ENCODE measurements at places on chromosomes 4 and X. TPM values are rescaled to one million over a fixed set of nuclear protein-coding genes. Genes with fewer than 3 reads are reported as not detected.

Gene APEX2
- total RNA-seq = 6.1 TPM

Gene EMCN
- 60.3 TPM for total RNA-seq

Gene REELD1
- total RNA-seq = 1.4 TPM

Gene HEPH
- total RNA-seq = 9.1 TPM

Gene AMBN
- not detected for total RNA-seq

Gene USP9X
- total RNA-seq = 102 TPM

Gene EXOC1L
- total RNA-seq = not detected

Gene GAGE1
- not detected for total RNA-seq

GRCh38 chr4:92172203-92172602 is 131.6 kb upstream of the GRID2 start:
- H3K4me3 ChIP-seq = no peak overlapping the region
- no peaks in the 10 kb centered on the region for H3K4me1 ChIP-seq
- no peaks in the 10 kb centered on the region for H3K27me3 ChIP-seq
- no peak for DNase-seq
- H3K36me3 ChIP-seq = no peaks in the 10 kb centered on the region

DNA sequence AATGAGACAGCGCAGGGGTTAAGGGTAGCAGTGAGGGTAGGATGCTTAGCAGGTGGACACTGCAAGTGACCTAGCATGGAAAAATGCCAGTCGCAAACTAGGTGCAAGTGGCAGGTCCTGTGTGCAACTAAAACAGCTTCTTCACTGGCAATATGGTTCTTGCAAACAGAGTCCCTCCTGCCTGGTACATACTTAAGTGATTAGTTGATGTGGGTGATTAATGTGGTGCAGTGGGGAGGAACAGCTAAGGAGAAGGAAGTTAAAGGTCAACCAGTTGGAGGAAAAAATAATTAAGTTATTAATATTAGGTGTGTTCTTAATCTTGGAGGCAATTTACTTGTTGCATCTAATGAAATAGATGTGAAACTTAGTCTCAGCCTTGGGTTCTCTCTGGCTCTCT is 121.6 kb upstream of the IGFBP7 start:
- no peaks in the 10 kb centered on the region for H3K27me3 ChIP-seq
- H3K27ac ChIP-seq = no peak overlapping the region
- DNase-seq = no peak
- no peaks in the 10 kb centered on the region for H3K36me3 ChIP-seq
- no peaks in the 10 kb centered on the region for H3K4me1 ChIP-seq

- DNase-seq = no peak
- no peaks in the 10 kb centered on the region for H3K36me3 ChIP-seq
- H3K27ac ChIP-seq = peak overlapping the region; percentile 61
- H3K4me3 ChIP-seq = no peak overlapping the region
- H3K27me3 ChIP-seq = no peaks in the 10 kb centered on the region
- no peaks in the 10 kb centered on the region for H3K4me1 ChIP-seq
Measured at GRCh38 chr4:2412534-2412884, 5.9 kb downstream of the ZFYVE28 start.

DNA sequence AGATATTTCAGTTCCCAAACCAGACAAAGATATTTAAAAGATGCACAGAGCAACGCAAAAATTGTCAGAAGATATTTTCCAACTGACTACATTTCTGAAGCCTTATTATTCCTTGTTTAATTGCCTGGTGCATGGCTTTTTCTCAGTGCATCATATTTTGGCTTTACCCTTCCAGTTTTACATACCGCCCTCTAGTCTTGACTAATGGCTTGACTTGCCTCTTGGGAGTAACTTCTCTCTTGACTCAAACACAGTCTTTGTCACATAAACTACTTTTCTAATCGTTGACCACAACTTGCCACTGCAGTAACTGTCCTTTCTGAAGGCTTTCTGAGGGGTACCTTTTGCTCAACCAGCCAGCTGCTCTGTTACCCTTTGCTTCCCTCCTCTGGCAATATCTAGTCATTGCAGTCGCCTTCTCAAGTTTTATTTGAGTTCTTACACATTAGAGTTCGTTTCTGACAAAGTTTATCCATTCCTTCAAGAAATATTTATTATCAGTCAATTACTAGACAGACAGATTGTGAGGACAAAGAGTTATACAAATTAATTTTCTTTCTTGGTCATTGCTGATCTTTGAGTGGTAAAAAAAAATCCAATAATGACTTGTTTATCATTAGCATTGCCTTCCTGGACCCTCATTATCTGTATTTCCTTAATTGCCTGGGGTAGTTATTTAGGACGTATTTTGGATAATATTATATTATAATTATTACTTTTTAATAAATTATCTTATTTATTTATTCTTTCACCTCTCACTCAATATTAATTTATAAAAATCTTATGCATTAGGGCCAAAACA is 506.9 kb upstream of the PCDH10 start:
- no peak overlapping the region for H3K27ac ChIP-seq
- no peak overlapping the region for H3K4me3 ChIP-seq

- peak overlapping the region; percentile 58 for H3K27ac ChIP-seq
- no peak overlapping the region for H3K4me3 ChIP-seq
- no peaks in the 10 kb centered on the region for H3K27me3 ChIP-seq
- H3K4me1 ChIP-seq = no peaks in the 10 kb centered on the region
Measured at GRCh38 chrX:9604111-9604907, 139.5 kb downstream of the TBL1X start.

GRCh38 chr4:163988865-163989264 is 494.4 kb downstream of the TMA16 start:
- no peaks in the 10 kb centered on the region for H3K36me3 ChIP-seq
- no peak overlapping the region for H3K27ac ChIP-seq
- no peak overlapping the region for H3K4me3 ChIP-seq
- H3K27me3 ChIP-seq = no peaks in the 10 kb centered on the region
- no peak for DNase-seq

DNA sequence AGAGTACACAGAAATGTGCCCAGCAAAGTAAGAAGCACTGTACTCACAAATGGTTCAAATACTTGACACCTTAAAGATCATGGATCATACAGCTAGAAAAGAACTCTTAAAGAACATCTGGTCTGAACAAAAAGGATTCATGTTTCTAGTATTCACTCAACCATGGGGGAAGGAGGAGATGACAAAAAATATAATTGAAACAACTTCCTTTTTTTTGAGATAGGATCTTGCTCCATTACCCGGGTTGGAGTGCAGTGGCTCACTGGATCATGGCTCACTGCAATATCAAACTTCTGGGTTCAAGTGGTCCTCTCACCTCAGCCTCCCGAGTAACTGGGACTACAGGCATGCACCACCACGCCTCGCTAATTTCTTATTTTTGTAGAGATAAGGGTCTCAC is 6.0 kb downstream of the DHX15 start:
- no peak for DNase-seq
- H3K27me3 ChIP-seq = no peaks in the 10 kb centered on the region
- H3K27ac ChIP-seq = no peak overlapping the region
- no peaks in the 10 kb centered on the region for H3K36me3 ChIP-seq

DNA sequence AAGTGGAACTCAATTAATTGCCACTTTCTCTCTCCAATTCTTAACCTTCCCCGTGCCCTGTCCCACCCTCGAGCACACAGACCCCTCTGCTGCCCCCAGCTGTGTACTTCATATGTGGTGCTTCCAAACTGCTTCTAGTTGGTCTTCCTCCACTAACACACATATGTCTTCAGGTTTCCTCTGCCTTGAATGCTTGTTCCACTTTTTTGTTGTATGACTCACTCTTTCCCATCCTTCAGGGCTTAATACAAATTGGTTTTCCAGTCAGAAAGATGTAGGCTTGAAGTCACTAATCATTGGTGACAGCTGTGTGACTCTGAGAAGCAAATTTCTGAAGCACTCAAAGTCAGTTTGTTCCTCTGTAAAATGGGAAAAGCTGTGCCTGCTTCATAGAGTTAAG is 30.6 kb downstream of the TRIM2 start:
- peaks cover 17% of the 10 kb centered on the region for H3K4me1 ChIP-seq
- no peaks in the 10 kb centered on the region for H3K36me3 ChIP-seq
- H3K27me3 ChIP-seq = no peaks in the 10 kb centered on the region
- no peak overlapping the region for H3K27ac ChIP-seq

- H3K27ac ChIP-seq = no peak overlapping the region
- H3K36me3 ChIP-seq = no peaks in the 10 kb centered on the region
- no peaks in the 10 kb centered on the region for H3K27me3 ChIP-seq
- no peak for DNase-seq
- H3K4me1 ChIP-seq = no peaks in the 10 kb centered on the region
Measured at GRCh38 chr4:128427832-128428366, 140.3 kb upstream of the PGRMC2 start.

- H3K36me3 ChIP-seq = no peaks in the 10 kb centered on the region
- H3K27me3 ChIP-seq = no peaks in the 10 kb centered on the region
- H3K27ac ChIP-seq = no peak overlapping the region
- H3K4me1 ChIP-seq = peaks cover 5% of the 10 kb centered on the region
Measured at GRCh38 chr4:24560868-24561368, 23.4 kb downstream of the DHX15 start.

- H3K27ac ChIP-seq = no peak overlapping the region
- H3K36me3 ChIP-seq = no peaks in the 10 kb centered on the region
- no peak for DNase-seq
- no peak overlapping the region for H3K4me3 ChIP-seq
- no peaks in the 10 kb centered on the region for H3K27me3 ChIP-seq
- H3K4me1 ChIP-seq = no peaks in the 10 kb centered on the region
Measured at GRCh38 chr4:96455045-96455720, 615.3 kb downstream of the PDHA2 start.

DNA sequence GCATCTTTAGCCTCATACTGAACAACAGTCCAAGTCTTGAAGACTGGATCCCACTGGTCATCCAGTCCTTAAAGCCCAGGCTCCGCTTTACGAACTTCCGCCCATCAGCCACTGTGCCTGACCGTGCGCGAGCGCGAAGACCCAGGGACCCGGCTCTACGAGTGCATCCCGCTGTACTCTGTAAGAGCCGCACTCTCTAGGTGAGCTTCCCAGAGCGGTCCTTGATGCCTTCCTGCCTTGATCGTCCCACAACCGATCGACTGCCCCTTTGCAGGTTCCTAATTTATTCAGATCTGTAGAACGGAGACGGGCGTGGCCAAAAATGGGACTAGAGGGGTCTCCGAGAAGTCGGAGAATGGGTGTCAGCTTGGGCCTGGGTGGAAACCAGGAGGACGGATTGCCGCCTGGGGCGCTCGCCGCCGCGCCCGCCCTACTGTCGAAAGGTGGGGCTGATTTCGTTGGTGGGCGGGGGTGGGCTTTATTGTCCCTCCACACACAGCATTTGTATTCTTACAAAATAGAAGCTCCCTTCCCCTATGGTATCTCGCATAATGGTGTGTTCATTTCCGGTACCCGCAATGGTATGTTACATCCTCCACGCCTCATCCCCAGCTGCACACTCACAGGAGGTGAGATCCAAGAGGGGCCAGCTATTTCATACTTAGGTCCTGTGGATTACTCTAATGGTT is 42.3 kb upstream of the FAM156A start:
- no peak overlapping the region for H3K4me3 ChIP-seq
- H3K36me3 ChIP-seq = no peaks in the 10 kb centered on the region
- no peaks in the 10 kb centered on the region for H3K4me1 ChIP-seq
- no peaks in the 10 kb centered on the region for H3K27me3 ChIP-seq
- H3K27ac ChIP-seq = no peak overlapping the region
- no peak for DNase-seq

Measured in uterus (tissue), 4 donors.